RWPE2 (cell line): ENCODE measurements at places on chromosomes 4 and X.
A peak's percentile ranks its signal among the peaks of the same experiment; 100 is the strongest.

GRCh38 chrX:73563738-73564068 lies 706 bp downstream of the CHIC1 start:
- no peak for DNase-seq

- DNase-seq: no peak
Measured at GRCh38 chr4:84547211-84547610, 35.7 kb upstream of the CDS1 start.

GRCh38 chr4:97330917-97331316 lies 812.4 kb downstream of the STPG2 start:
- no peak for DNase-seq

DNA sequence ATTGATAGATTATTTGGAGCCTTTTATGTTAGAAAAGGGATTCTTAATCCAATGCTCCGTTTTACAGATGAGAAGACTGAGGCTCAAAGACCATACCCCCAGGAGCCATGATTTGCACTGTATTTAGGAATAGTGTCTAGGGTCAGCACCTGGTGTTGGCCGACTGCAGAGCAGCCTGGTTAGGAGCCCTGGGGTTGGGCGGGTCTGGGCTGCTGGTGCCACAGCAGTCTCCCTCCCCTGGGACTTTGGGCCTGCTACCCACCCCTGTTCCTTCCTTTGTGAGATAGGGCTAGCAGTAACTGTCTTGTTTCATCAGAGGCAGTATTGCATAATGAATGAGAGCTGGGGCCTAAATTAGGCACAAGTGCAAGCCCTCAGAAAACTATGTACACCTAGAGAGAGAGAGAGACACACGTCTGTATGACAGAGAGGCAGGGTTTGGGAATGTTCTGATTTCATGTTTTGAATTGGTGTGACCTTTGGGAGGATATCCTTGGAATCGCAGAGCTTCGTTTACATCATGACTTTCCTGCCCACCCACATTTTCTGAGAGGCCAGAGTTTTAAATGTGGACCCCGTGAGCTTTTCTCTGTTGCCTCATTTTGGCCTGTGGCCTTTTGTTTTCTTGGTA lies 111.7 kb downstream of the PTTG2 start:
- DNase-seq: no peak

- DNase-seq: no peak
Measured at GRCh38 chr4:183808097-183808456, 97.0 kb upstream of the STOX2 start.

DNA sequence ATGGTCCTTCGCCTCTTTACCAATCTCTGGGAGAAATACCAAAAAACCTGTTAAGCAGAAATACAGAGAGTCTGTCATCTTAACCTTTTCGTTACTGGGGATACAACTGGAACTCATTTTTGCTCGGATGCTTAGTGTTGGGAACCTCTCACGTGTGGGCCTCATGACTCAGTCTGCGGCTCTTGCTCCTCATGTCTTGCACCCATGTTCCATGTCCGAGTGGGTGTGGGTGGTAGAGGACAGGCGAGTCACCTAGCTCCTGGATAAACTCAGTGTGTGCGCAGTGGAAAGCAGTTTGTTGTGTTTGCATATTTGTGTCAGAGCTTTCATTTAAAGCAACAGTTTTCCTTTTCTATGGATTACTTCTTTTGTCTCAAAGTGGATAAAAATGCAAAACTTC lies 70.6 kb downstream of the TNIP2 start:
- DNase-seq: no peak

- no peak for DNase-seq
Measured at GRCh38 chrX:155070663-155070974, 317 bp downstream of the CMC4 start.

DNA sequence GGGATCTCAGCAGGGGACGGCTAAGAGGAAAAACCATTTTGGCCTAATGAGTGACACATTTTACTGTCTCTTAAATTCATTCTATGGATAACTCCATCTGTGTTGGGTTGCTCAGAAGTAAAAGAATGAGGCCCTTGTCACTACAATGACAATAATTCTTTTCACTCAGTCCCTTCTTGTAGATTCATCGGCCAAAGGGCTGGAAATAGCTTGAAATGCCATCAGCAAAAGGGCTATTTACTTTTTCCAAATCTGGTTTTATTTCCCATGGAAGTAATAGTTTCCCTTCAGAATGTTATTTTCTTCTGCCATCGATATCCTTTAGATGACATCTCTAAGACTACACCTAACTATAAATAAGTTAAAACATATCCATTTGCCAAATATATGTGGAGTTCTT lies 7.4 kb downstream of the MEPE start:
- no peak for DNase-seq

DNA sequence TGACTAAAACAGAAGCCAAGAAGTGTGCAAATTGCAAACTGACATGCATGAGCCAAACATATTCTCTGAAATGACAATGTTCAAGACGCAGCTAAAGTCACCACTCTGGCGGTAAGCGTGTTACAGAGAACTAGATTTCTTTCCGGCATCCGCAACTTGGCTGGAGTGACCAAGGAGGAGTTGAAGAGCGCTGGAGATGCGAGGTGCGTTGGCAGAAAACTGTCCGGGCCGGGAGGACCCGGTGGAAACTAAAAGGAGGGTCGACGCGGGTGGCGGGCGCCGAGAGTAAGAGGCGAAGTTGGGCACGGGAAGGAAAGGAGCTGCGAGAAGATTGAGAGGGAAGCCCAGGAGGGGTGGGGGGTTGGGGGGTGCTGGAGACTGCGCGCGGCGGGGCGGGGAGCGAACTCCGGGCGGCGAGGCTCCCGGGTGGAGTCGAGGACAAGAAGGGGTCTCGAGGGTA lies 807 bp downstream of the SEL1L3 start:
- DNase-seq: peak; percentile 56

DNA sequence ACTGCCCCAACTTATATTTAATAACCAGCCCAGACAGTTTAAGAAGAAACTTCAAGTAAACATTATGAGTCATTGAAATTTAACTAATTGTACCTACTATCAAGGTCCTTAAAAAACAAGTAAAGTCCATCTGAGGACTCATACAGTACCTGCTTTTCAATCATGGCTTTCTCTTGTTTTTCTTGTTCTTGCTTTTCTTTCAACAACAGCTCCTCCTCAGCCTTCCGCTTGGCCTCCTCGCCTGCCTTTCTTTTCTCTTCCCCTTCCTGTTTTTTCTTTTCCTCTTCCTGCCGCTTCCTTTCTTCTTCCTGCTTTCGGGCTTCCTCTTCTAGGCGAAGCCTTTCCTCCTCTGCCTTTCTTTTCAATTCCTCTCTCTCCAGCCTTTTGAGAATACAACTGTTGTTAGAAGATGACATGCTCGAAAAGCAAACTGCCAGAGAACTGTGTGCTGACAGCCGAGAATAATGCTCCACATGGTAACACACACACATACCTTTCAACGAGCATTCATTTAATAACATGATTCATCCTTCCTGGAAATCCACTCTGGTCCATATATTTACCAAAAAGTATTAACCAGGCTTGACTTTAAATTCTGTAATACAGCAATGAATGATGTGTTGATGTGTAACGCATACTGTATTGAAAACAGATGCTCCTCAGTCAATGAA lies 25.2 kb upstream of the BCLAF3 start:
- no peak for DNase-seq

GRCh38 chrX:20664131-20664530 lies 397.4 kb upstream of the RPS6KA3 start:
- no peak for DNase-seq

DNA sequence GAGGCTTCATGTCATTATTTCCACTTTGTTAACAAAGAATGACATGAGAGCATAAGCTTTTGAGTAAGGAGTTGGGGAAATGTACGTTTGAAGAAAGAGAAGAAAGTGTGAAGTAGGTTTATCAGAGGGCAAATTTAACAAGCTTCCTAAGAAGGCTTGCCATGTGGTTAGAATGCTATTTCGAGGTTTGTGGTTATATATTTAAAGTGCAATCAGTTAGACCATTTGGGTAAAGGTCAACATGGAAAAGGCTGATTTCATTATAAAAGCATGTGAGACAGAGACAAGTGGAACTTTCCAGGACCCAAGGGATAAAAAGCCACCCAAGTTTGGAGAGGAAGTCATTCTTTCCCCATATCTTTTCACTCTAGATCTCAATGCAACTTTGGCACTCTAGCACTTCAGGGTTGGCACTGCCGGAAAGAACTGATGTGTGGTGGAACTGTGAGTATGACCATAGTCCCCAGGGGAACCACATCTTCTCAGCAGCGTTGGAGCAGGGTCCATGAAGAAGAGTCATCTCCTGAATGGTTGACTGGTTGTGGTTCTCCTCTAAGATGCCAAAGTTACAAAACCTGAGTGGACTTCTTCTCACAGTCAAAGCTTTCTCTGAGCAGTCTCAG lies 529.9 kb downstream of the MID1IP1 start:
- DNase-seq: no peak

DNA sequence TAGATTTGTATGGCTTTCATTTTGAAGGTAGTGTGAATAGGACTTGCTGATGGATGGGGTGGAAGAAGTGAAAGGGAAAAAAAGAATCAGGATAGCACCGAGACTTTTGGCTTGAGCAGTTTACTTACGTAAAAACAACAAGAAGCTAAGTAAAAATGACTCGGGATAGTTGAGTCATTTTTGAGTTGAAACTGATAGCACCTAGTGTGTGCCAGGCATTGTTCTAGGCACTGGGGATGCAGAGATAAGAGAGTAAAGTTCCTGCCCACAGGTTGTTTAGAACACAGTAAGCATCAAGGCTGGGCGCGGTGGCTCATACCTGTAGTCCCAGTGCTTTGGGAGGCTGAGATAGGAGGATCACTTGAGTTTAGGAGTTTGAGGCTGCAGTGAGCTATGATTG lies 34.7 kb downstream of the ADD1 start:
- no peak for DNase-seq

- DNase-seq: peak; percentile 69
Measured at GRCh38 chrX:134669378-134670098, 11.3 kb upstream of the PLAC1 start.

- no peak for DNase-seq
Measured at GRCh38 chrX:116490104-116490503, 27.3 kb upstream of the CT83 start.

DNA sequence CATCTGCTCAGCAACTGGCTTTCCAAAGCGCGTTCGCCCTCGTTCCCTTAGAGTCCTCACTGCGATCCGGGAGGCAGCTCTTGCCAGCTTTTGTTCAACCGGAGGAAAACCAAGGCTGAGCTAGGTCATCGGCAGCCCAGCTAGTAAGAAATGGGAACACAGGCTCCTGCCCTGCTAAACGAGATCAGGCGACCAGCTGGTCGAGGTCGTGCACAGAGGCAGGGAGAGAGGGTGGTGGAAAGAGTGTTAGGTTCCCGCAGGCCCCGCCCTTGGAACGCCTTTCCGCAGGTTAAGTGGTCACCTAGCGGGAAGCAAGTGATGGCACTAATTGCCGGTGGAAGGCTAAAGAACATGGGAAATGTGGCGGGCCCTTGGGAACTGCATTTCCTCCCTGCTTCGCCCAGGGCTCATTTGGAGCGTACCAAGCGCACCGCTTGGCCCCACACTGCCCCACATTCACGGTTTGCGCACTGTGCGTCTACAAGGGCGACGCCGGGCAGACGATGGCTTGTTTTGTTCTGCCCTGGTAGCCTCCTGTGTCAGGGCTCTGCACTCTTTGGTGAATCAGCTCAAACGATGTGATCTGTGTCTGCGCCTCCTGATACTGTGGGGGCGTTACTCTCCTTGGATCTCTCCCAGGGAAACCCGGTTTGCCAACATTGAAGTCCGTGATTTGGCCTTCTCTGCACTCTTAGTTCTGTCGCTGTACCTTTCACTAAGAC lies 7.2 kb upstream of the PRDM8 start:
- no peak for DNase-seq

- DNase-seq: no peak
Measured at GRCh38 chrX:79630033-79631009, 263.2 kb upstream of the ITM2A start.

GRCh38 chr4:41212616-41213203 lies 1.6 kb downstream of the APBB2 start:
- no peak for DNase-seq

DNA sequence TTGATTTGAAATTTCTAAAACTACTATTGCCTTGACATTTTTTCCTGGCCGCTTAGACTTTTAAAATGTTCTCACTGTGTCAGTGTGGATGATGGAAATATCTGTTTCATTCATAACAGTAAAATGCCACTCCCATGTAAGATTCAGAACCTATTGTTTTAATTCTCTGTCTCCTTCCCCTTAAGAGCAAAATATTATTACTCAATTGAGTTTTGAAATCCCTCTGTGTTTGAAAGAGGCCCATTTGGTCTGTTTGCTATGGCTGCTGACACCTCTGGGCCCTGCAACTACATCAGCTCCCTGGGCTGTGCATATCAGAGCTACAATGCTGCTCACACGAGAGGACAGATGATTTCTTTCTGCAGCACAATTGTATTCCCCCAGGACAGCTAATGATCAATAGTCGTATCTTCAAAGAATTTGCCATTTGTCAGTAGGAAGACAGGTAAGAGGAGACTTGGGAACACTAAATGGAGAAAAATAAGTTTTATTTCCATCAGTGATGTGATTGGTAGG lies 388.0 kb upstream of the GALNT7 start:
- DNase-seq: no peak

- DNase-seq: no peak
Measured at GRCh38 chrX:34875204-34875603, 67.4 kb upstream of the FAM47B start.

DNA sequence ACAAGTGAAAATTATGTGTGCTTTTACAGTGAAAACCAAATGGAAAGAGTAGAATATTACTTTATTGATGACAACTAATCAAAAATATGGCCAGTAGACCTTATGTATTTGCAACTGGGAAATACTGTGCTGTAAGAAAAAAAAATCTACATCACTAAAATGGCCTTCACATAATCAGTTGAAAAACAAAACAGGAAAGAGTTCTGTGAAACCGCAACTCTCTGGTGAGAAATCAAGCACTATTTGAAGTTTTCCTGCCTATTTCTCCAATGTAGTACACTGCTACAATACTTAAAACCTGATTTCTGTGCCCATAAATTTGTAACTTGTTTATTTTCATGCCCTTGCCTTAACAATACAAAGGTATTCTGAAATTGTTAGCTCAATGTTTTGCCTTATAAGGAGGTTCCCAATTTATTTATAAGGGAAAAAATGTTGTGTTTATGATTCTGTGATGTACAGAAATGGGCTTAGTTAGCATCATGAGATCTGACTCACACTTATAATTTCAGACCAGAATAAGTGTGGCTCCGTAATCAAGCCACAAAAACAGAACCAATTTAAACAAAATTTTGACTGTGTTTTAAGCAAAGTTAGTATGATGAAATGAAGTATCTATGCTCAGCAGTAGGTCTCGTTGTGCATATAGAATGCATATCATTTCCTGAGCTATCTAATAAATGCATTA lies 147.1 kb downstream of the FAT4 start:
- no peak for DNase-seq
